ENCODE measurements at places on chromosomes 2 and 18.

GRCh38 chr2:23509103-23509502 is 124.1 kb downstream of the KLHL29 start:
- no peak for DNase-seq

- DNase-seq: no peak
These were observed 22.1 kb upstream of the RNF103 start for GRCh38 chr2:86645752-86646151.

DNA sequence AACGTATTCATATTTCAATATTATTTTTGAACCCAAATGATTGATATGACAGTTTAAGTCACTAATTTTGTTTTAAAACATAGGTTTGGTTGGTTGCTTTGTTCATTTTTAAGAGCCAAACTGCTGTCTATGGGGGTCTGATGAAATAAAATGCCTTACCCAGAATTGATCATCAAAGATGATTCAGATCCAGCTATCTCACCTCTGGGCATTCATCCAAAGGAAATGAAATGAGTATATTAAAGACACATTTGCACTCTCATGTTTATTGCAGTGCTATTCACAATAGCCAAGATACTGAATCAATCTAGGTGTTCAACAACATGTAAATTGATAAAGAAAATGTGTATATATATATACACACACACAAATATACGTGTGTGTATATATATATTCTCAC is 326.9 kb upstream of the GULP1 start:
- no peak for DNase-seq

DNA sequence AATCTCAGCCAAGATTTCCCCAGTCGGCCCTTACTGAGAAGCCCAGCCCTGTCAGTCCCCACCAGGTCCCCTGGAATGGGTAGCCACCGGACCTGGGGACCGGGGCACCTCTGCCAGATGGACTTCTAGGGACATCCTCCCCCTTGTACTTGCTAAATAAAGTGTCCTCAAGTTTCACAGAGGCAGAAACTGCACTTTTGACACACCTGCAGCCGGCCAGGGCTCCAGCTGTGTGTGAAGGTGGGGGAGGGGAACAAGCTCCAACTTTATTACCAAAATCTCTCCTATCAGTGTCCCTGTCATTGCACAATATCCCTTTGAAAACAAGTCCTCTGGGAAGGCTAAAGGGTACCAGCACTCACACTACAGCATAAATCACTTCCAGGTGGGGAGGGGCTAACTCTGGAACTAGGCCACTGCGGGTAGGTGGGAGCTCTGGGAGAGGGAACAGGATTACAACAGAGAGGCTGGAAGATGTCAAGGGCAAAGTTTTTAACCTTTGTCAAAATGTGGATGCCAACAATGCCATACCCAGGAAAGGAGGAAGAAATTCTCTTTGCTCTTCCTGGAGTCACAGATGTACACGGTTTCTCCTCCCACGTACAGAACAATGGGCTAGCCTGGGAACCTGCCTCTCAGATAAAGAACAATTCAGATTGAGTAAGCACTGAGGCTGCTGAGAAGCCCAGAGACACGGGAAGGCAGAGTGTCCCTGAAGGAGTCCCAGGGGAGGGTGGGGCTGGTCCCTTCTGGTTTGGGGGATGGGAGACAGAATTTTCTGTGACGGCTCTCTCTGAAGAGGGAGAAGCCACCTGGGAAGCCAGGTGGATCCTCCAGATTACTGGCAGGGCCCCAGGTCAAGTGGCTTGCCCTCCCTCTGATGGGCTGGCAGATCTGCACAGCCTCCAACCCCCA is 11.0 kb downstream of the SDC1 start:
- DNase-seq: no peak

DNA sequence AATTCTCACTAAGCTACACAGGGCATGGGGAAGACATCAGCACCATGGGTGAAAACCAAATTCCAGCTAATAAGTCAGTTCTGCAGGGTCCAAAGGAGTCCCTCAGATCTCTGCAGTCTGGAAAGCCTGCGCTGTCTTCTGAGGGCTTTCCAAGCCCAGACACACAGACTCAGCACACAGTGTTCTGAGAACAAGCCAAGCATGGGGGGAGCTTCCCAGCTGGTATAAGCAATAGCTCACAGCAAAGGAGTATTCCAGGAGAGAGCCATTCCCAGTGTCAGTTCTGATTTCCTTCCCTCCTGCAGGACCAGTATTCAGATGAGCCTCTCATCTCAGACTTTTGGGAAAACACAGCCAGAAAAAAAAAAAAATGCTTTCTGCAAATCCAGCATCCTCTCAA is 370.8 kb downstream of the TNS1 start:
- no peak for DNase-seq

Measured in AG04450 (cell line).